GM04504 (cell line): ENCODE measurements at places on chromosomes 1 and 21.

GRCh38 chr1:181179279-181179986, 90.9 kb downstream of the IER5 start:
- no peak for DNase-seq

DNA sequence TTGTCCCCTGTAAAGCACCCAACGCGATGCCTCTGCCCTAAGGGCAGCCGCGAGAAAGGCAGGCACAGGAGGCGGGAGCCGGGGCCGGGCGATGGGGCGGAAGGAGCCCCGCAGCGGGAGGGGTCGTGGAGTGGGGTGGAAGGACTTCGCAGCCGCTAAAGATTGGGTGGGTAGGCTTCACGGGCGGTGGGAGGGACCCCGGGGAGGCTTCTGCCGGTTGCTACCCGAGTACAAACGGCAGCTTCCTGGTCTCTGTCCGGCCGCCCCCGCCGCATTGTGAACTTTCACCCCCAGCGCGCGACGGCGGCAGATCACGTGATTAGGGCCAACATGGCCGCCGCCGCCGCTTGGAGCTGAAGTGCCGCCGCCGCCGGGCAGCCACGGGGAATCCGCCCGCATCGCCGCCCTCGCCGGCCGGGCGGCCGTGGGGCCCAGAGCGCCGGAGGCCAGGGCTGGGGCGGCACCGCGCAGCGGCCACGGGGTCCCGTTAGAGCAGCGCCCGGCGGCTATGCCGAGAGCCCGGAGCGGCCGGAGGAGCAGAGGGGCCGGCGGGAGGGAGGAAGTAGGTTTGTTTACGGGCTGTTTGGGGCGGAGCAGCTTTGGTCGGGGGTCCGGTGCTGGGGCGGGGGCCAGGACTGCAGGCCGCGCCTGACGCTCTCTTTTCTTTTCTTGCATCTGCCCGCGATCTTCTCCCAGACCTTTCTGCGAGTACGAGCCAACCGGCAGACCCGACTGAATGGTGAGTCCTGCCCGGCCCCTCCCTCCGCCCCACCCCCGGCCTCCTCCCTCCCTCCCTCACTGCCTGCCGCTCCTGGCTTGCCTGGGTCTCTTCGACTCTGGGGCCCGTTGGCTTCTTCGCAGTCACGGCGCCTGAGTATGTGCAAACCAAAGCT, 42.4 kb downstream of the TMEM53 start:
- peak; percentile 66 for DNase-seq

- no peak for DNase-seq
Measured at GRCh38 chr21:33022489-33022827, 3.3 kb upstream of the OLIG2 start.

DNA sequence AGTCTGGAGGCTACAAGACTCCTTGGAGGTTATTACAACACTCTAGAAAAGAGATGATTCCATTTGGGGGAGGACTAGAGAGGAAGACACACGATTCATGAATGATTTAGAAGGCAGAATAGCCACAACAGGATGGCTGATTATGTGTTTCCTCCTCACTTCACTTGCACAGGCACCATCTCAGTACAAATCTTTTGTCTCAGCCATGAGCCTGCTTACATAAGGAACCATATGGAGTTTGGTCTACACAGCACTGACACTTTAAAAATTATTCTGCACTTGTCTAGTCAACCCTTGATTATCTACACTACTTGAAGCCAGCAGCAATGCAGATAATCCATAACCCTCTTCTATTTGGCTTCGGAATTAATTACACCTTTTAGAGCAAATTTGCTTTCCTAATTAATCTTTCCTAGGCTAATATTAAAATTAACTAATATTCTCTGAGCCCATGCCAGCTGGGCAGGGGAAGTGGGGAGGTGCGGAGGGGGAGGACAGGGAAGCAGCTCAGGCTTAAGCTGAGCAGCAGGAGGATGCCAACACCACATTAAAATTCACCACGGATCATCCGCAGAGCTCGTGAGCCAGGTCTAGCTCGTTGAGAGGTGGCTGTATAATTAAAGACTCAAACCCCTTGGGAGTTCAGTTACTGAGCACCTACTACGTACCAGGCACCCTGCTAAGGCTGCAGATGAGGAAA, 3.2 kb upstream of the LEMD1 start:
- no peak for DNase-seq

DNA sequence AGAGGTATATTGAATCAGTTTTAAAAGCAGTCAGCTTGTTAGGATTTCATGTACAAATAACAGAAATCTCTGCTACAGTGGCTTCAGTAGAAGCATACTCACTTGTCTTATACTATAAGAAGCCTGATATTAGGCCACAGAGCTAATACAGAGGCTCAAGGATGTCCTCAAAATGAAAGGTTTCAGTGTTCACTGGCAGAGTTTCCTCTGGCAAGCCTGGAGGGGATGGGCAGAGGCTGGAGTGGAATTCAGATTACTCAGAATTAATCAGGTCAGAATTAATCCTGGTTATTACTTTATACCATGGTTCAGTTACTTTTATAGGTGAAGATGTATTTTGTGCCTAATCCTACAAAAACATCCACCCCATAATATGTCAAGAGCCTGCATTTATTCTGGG, 520.5 kb downstream of the USP25 start:
- DNase-seq = no peak

DNA sequence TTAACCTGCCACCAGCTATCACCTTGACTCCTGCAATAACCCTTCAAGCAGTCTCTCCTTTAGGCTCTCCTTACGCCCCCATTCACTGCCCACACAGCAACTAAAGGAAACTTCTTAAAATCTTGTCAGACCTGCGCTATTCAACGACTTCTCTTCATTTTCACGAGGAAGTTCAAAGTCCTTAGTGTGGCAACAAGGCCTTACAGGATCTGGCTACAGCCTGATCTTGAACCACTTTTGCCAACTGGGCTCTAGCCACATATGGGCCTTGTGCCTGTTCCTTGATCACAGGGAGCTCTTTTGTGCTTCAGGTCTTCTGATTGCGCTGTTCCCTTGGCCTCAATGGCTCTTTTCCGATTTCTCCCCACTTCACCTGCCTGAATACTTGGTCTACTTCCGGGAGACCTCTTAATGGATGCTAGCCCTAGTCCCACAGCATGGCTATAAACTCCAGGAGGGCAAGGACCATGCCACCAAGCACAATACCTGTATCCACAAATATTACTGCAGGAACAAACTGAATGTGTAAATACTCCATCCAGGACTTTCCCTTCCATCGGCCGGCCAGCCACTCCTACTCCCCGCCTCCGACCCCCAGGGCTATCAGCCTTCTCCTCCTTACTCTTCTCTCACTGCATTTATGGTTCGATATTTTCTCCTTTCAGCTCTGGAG, 2.3 kb upstream of the CTNNBIP1 start:
- DNase-seq = no peak

GRCh38 chr1:12573015-12573825, 44.8 kb downstream of the DHRS3 start:
- no peak for DNase-seq

DNA sequence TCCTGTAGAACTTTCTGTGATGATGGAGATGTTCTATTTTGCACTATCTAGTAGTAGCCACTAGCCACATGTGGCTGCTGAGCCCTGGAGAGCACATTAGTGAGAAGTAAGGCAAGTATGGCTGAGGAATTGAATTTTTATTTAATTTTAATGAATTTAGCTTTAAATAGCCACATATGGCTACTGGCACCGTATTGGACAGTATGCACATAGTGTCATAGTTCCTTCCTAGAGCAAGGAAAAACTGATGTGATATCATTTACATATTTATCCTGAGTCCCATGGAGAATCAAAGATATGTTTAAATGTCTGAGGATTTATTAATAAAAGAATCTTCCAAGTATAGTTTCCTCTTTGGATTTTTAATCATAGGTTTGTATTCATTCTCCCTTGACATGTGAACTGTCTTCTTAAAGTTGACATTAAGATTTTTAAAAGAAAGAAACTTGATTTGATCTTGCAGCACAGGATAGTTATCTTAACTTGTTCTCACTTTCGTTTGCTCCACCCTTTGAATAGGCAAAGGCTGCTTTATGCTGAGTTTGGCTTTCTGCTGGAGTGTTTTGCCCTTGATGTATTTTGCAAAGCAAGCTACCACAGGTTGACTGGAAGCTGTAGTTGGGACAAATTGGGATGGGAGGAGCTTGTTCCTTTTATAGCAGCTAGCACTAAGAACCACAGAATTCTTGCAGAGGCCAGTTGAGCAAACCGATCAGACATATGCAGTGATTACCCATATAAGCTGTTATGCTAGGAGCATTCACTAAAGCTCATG, 129.7 kb downstream of the VPS13D start:
- DNase-seq = no peak
